CD4-positive, alpha-beta memory T cell (primary cell): ENCODE measurements at places on chromosomes 11 and 22. TPM values are rescaled to one million over a fixed set of nuclear protein-coding genes. Genes with fewer than 3 reads are reported as not detected.

DNA sequence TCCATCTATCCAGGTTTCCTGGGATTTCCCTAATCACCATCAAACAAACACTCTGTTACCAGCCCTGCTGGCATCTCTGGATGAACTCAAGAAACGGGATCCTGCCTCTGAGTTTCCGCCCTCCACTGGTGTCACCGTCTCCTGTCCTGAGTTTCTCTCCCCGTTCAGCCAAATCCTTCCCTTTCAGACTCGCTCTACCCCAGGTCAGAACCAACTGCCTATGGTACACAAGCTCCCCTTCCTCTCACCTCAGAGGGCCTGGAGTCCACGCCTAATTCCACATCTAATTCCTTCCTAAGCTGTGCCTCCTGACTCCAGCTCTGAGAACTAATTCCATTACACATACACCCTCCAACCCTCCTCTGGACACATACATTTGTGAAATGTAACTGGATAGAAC lies 96.1 kb downstream of the SHANK2 start:
- no peaks in the 10 kb centered on the region for H3K27me3 ChIP-seq
- H3K36me3 ChIP-seq = no peaks in the 10 kb centered on the region
- H3K4me1 ChIP-seq = no peaks in the 10 kb centered on the region
- no peak overlapping the region for H3K27ac ChIP-seq
- no peak overlapping the region for H3K4me3 ChIP-seq

DNA sequence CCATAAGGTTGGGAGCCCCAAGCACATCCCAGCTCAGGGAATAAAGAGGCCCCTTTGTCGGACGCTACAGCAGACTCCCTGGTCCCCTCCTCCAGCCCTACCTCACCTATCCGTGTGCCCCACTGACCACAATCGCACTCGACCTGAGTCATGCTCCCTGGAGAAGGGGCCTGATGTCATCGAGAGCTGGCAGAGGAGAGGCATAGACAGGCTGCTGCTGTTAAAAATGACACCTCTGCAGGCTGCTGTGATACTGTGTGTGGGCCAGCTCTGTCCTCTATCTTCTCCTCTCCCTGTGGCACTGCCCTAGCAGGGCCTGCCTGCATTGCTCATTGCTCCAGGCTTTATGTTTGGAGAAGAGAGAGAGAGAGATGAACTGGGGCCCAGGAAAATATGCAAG lies 123.4 kb upstream of the SYT13 start:
- H3K36me3 ChIP-seq = no peaks in the 10 kb centered on the region
- H3K27ac ChIP-seq = no peak overlapping the region
- H3K4me3 ChIP-seq = no peak overlapping the region
- no peaks in the 10 kb centered on the region for H3K27me3 ChIP-seq
- no peaks in the 10 kb centered on the region for H3K4me1 ChIP-seq

ENTHD1 gene
- 0.47 TPM for total RNA-seq

CREB3L1 gene
- not detected for total RNA-seq
